Muscle of leg (tissue), 16 donors: ENCODE measurements at places on chromosomes 2 and 18.

GRCh38 chr2:237572742-237573101 lies 6.3 kb downstream of the PRLH start:
- DNase-seq, result no peak

DNA sequence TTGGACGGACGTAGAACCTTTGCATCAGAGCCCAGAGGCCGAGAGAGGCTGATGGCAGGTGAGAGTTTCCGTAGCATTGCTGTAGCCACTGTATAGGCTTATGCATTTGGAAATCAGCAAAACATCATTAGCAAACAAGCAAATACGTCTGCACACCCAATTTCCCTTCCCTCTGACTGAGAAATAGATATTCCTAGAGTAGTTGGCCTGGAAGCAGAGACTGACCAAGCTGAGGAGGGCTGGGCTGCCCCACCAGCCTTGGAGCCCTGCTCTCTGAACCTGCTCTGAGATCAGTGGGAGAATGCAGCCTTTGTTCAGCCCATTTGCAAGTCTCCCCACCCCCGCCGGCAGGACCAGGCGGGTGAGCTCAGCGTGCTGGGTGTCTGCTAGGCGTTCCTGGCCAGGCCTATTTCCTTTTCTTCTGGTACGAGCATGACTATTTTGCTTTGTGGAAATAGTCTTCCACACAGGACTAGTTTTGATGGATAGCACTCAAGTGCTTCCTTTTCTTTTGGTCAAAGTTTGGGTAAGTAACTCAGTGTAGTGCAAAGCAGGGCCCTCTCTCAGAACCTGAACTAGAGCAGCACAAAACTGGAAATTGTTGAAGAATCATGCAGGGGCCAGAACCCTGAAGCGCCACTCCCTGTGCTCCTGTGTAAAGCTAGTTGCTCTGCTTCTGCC lies 21.9 kb upstream of the RNF149 start:
- DNase-seq, result peak; percentile 25

DNA sequence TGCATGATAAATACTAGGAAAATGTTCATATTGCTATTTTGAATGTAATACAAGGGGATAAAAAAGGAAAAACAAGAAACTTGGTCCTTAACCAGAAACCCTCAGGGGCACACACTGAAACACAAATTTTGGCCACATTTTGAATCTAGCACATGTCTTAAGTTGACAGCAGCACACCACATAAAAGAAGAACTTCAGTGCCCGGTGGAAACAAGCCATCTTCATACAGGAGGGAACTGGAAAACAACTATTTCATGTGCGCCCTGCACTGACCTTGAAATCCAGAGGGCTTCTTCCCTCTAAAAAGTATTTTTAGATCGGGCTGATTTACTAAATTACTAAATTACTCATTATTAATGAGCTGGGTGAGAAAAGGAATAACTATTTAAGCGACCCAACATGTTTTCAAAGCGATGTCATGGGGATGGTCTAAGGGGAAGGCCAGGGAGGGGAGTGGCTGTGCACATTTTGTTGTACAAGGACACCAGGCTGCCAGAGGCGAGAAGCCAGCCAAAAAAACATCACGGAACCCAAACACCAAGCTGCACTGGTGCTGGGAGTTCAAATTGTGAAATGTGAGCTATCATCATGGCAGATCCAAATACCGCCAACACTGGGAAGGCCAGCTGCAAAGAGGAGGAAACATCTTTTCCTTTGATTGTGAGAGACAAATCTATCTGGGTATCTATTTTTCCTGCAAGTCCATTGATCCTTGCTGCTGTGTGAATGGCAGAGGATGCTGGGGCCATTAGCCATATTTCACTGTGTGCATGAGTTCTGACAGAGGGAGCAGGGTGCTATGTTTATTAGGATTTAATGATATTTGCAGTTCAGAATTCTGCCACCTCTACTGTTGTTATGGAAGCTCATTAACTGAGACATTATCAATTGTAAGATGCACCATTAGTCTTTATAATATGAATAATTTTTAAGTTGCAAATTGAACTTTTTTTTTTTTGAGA lies 150.7 kb upstream of the LMAN1 start:
- peak; percentile 22 for DNase-seq

GRCh38 chr2:1649103-1650084 lies 94.9 kb downstream of the PXDN start:
- DNase-seq, result no peak

- no peak for DNase-seq
Observed at GRCh38 chr2:224751996-224752698, 36.0 kb upstream of the CCDC195 start.
